ENCODE measurements at places on chromosomes 13 and 19.
A peak's percentile ranks its signal among the peaks of the same experiment; 100 is the strongest.

DNA sequence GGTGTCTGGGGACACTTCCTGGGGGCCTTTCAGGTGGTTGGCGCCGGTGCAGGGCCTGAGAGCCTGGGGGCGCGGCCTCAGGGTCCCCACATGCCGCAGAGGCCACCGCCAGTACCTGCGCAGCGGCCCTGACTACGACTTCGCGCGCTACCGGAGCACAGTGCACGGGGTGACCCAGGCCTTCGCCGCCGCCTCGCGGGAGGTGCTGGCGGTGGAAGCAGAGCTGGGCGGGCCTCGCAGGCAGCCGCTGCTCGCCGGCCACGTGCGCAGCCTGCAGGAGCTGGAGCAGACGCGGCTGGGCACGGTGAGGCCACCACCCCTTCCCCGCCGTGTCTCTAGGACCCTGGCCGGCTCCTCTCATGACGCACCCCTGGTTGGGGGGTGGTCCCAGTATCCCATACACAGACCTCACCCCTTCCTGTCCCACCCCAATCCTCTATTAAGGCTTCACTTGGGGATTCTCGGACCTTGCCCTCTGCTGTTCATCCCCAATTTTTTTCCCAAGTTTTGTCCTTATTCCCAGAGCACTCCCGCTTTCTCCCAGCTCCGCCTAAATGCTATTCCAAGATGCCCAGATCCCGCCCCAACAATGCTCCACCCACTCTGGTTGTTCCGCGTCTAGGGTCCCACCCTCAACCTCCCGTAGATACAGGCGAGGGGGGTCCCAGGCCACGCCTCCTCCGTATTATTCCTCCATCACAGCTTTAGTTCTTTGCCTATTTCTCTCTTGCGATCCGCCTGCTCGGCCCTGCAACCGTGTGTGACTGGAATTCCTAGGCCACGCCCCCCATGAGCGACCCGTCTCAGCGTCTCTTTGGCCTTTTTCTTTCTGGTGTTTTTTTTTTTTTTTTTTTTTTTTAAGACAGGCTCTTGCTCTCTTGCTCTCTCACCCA is 1.0 kb downstream of the REX1BD start:
- DNase-seq: peak; percentile 80

DNA sequence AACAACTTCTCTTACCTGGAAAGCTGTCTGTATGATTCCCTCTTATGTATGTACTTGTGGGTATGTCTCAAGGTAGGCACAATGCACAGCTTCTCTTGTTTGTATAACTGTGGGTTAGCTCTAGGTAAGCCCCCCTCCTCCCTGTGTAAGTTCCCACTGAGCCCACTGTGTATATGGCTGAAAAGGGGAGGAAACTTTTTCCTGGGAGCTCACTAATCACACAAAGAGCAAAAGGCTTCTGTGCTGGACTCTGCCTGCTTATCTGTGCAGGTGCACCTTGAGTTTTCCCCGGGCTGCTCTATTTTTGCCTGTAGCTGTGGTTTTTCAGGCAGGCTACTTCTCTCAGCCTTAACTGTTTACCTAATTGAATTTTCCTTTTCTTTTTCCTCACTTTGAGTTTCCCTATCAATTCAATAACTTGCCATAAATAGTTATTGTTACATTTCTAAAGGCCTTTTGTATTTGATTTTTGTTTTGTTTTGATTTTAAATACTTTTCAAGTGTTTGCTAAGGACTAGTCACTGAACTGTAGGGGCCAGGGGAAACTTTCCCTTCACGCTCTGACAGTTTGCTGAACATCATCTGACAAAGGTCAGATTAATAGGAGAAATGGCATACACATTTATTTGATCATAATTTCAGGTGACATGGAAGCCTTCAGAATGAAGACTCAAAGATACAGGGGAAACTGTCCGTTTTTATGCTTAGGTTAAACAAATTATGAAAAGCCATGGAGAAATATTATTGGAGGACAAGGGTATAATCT is 423.5 kb upstream of the ATXN8OS start:
- DNase-seq: no peak

DNA sequence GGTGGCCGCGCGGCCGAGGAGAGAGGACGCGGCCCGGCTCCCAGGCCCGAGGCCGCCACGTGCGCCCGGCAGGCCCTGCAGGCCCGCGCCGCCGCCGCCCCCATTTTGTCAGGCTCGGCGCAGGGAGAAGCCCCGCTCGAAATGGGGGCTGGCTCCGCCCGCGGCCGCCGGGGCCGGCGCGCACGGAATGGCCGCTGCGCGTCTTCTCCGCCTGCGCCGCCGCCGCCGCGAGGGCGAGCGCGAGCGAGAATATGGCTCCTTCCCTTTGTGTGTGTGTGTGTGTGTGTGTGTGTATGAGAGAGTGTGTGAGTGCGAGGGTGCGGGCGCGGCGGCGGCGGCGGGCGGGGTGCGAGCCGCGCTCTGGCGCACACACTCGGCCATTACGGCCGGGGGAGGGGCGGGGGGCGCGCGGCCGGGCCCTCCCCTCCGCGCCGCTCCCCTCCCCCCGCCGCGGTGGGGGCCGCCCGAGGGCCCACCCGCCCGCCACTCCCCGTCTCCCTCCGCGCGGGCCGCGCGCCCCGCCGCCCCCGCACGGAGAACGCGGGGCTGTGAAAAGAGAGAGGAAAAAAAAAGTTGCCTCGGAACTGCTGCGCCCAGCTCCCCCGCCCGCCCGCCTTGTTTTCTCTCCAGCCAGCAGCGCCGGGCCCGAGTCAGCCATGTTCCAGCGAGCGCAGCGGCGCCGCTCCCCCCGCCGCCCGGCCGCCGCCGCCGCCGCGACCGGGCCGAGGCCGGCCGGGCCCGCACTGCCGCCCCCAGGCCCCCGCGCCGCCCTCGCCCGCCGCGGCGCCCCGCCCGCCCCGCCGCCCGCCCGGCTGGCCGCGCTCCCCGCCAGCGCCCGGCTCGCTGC is 1.0 kb downstream of the HMGB1 start:
- peak; percentile 77 for DNase-seq

- DNase-seq: peak; percentile 42
Observed at GRCh38 chr19:33998739-33999345, 173.5 kb upstream of the LSM14A start.

DNA sequence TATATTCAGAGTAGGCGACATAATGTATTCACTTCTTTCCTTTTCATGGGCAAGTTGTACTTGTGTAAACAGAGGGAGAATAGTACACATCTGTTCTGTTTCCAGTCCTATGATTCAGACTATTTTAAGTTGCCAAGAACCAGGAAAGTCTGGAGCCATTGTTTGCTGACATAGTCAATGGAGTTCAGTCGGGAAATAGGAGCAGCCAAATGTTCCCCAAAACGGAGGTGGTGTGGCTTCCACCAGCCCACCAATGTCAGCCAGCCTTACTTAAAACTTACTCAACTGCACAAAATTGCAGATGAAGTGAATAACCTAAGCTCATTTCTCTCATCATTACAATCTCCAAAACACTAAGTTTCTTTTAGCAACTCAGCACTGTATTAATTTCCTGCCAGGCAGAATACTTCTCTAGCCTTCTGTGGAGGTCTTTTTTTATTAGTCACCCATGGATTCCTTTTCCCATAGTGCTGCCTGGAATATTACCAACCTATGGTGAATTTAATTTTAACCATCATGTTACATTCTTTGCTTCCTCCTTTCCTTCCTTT is 22.3 kb upstream of the CSNK1A1L start:
- peak; percentile 43 for DNase-seq

DNA sequence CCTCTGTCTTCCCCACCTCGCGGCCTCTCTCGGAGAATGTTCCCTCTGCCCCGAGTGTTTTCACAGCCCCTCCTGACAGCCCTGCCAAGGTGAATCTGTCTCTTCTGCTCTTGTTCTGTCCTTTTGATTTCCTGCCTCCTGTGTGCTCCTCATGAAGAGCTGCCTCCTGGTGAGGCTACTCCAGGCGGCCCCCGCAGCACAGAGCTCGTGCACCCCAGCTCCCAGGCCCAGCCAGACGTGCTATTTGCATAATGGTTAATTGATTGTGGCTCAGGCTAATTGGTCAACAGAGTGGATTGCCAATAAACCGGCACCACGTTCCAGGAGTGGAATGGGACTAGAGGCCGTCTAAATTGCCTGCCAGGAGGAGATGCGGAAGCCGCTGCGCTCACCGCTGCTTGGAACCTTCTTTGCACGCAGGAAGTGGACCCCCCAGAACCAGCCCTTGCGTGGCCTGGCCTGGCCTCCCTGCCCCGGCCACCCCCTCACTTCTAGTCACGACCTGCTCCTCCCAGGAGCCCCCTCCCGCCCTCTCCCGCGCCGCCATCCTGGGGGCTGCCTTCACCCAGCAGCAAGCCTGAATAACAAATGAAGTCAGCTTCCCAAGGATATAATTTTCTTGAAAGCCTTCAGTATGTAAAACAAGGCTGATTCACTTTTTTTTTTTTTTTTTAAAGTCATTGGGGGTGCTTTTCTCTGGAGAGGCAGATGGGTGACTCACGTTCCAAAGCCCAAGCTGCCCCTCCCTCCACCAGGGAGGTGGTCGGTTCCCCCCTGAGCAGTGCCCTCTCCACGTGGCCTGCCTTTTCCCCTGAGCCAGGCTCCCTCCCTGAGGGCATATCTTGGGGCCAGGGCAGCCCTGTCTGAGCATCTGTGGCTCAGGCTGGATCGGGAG is 144.0 kb downstream of the KDM4B start:
- DNase-seq: peak; percentile 65

- peak; percentile 29 for DNase-seq
Observed at GRCh38 chr19:19468424-19469050, 46.8 kb downstream of the TSSK6 start.

DNA sequence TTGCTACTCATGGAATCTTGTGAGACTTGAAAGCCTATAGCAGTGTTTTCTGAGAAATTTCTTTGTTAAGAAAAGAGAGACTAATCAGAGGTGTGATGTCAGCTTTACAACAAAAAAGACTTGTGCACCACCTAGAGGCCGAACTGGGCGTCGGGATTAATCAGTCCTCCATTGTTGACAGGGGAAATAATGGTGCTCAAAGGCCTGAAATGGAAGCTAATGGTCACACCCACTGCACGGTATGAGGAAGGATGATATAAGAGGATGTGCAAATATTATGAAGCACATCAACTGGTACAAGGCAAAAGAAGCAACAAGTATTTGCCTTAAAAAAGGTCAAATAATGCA is 480.2 kb upstream of the MIR17HG start:
- DNase-seq: peak; percentile 84

DNA sequence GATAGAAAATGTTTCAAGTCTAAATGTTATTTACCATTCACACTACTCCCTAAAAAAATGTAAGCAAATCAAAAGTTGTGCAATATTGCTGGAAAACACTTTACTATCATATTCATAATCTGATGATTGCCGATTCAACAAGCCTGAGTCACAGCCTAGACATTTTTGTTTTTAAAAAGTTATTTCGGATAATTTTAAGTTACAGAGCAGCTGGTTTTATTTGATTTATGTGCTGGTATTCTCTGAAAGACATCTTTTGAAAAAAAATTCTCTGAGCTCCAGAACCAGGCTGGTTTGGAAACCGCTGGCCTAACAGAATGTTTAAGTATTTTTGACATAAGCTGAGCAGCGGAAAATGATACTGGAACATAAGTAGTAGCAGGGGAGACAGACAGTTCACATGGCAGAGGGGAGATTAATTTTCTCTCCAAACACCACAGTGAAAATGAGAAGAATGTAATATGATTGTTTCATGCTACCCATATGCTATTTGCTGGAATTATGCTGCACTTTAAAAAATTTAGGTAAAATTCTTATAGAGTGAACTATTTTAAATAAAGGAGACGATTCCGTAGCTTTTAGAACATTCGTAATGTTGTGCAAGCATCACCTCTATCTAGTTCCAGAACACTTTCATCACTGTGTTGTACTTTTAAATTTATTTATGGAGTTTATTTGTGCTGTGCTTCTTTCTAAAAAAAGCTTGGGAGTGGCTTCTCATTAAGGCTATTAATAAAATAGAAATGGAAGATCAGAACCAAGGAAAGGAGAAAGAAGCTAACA is 36.1 kb downstream of the TBC1D4 start:
- peak; percentile 33 for DNase-seq

DNA sequence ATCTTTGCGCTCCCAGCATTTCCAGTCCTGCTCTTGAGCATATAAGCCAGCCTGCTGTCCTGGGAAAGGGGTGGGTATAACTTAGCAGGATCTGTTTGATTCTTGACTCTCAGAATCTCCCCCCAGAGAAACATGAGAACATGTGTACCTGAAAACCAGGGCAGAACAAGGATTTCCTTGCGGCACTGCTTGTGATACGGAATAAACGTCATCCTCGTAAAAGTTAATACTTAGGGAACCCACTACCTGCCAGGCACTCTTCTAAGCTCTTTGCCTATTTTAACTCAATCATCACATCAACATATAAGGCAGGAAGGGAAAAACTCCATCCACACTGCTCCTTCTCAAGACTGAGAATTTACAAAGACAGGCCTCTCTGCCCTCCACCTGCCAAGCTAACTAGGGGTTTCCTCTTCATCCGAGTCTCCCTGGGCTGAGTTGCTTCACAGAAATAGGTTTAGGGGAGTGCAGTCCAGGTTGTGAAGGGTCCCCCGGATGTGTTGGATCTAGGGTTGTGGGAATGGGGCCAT is 1.1 kb downstream of the ZNF653 start:
- no peak for DNase-seq

DNA sequence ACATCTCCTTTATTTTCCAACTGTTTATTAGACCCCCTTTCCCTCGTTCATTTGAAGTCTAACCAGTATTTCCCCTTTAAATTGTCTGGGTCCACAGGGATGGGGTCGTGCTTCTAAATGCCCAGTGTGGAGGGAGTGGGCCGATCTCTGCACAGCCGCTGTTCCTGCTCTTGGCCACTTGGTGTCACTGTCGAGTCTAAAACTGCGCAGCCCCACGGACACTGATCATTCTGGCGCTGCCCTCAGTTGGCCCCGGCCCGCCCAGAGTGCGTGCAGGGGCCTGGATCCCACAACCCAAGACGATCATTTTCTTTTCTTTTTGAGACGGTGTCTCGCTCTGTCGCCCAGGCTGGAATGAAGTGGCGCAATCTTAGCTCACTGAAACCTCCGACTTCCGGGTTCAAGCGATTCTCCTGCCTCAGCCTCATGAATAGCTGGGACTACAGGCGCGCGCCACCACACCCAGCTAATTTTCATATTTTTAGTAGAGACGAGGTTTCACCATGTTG is 12.0 kb downstream of the WDR88 start:
- peak; percentile 58 for DNase-seq

GRCh38 chr19:23436318-23436717 is 41.0 kb upstream of the ZNF91 start:
- no peak for DNase-seq

- no peak for DNase-seq
Observed at GRCh38 chr13:44866411-44866911, 122.8 kb downstream of the NUFIP1 start.
